ENCODE measurements at places on chromosomes 11 and 22.

DNA sequence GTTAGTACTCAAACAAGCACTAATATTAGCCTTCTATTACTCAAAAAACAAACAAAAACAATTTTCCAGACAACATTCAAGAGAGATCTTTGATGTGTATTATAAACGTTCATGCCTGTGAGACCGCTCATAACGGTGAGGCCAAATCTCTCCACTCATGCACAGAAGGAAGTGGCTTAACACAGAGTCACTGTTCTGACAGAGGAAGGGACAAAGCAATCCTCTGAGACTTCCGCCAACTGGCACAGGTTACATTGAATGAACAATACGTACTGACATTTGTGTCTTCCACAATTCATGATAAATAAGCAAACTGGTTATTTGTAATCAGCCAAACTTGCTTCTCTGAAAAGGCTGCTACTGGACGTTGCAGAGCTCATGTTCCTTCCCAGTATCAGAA lies 30.5 kb downstream of the CHKA start:
- no peak for DNase-seq

DNA sequence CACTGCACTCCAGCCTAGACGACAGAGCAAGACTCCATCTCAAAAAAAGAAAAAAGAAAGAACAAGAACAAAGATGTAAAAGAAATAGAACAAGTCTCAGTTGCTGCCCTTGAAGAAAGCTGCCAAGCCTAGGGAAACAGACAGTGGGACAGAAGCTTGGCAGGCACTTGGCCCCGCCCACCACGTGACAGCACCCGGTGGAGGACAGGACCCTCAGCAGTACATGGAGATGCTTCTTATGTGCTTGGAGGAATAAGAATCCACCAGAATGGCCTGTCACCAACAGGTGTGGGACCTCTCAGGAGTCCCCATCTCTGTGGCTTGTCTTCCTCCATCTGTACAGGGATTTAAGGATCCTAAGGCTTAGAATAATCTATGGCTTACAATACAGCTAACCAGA lies 7.6 kb upstream of the TMPRSS6 start:
- no peak for DNase-seq

DNA sequence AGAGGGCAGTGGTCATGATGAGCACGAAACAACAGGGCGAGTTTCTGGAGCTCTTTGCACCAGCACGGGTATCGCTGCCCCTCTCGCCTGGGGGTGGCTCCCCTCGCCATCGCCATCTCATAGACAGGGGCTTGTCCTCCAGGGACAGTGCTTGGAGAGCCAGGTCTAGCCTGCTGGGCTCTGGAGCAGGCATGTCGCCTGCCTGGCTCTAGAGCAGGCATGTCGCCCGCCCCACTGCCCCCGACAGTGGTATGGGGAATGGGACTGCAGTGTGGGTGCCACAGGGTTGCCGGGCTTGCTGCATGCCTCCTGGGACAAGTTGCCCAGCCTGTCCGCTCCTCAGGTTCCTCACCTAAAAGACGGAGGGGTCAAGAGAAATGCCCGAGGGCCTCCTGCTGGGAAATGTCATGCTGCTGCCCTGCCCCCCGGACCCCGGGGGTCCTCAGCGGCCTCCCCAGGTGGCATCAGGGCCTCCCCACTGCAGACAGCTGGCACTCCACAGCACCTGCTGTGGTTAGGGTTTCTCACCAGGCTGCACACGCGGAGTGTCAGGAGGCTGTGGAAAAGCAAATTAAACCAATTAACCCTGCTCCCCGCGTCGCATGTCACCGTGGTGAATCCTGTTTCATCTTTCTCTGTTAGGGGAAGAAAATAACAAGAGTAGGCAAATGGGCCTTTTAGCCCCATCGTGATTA lies 403.0 kb downstream of the TBC1D22A start:
- no peak for DNase-seq

DNA sequence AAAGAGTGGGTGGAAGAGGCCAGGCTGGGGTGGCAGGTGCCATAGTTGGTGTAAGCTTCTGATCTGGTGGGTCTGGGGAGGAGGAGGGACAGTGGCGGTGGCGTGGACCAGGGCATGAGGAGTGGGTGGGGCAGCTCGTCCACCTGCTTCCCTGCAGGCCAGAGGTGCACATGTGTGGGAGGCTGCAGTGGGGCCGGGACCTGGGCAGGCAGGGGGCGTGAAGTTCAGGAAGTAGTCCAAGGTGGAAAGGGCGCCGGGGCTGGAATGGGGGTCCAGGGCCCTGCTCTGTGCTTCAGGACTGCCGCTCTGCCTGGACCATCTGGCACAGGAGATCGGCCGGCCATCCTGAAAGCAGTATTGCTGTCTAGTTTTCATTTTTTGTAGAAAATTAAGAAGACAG lies 15.9 kb downstream of the RIBC2 start:
- no peak for DNase-seq

DNA sequence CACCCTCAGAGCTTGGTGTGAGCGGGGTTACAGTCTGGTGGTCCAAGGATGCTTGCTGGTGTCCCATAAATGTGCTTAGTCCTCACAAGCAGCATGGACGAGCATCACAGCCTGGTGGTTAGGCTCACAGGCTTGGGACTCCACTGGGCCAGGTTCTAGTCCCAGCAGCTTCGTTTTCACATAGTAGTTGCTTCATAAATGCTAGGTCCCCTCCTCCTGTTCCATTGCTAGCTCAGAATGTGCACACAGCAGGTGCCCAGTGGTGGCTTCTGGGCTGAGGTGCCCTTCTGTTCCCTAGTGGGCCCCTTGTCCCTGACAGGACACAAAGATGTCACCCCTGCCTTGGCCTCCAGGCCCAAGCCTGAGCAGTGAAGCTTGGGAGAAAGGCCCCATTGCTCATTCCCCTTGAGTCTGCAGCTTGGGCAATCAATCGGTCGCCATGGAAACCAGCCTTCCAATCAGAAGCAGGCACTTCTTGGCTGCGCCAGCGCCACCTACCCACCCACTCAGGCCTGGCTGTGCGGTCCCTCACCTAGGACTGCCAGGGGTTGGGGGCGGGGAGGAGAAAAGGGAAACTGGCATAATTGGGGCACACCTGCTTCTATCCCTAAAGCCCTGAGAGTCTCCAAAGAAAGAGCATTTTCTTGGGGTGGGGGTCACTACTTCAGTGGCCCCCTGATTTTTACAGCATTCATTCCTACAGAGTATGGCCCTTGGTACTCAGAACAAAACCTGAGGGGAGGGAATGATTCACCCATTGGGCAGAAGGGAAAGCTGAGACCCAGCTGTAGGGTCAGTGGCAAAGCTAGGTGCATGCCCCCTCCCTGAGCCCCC lies 48.1 kb downstream of the CYTH4 start:
- no peak for DNase-seq

DNA sequence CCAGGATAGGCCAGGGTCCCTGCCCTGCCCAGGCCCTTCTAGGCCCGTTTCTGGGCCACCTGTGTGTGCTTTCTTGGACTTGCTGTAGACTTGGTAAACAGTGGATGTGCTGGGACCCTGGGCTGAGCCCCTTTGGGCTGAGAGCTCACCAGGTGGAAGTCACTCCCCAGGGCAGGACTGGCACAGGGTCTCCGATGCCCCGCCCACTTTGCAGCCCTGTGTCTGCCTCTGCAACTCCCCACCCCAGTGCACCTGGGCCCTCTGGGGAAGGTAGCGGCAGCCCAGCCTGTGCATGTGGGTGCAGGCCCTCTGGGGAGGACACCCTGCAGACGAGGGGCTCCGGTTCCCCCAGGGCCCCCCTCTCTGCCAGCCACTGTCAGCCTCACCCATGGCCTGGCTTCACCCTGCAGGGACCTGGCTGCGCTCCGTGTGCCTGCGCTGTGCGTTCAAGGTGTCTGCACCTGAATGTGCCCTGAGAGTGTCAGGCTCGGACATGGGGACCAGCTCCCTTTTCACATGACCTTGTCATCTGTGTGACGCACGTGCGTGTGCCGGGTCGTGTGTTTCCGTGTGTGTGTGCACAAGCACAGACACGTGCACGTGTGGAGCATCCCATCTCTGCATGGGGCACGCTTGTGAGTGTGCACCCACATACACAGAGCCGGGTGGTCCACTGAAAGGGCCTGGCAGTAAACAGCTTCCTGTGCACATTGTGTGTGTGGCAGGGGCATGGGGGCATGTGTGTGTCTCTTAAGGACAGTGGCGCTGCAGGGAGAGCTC lies 118.5 kb downstream of the KCNQ1OT1 start:
- DNase-seq: no peak

DNA sequence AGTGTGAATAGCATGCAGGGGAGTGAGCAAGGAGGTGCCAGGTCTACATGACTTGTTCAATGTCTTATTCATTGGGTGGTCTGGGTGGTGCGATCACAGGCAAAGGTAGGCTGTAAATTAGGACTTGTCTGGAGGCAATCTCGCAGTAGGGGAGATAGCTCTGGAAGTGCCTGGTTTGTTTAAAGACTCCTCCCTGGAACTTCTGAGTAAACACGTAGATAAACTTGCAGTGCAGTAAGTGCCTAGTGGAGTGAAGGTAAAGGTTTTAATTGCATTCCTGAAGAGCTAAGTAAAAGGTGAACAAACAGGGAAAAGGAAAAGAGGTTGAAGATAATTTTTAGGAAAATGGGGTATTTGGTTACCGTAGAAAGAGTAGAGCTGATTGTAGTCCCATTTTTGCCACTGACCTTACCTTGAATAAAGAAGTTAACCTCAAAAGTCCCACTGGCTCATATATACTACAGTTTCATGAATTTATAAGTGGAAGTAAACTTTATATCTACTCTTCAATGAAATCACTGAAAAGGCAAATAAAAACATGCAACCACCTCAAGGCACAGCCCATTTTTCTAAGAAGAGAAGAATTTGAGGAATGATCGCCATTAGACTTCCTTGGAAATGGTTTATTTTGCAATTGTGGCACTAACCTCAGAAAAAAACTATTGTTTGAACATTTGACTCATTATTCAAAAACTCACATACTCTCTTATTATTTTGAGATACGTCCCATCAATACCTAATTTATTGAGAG lies 44.3 kb downstream of the AASDHPPT start:
- no peak for DNase-seq

DNA sequence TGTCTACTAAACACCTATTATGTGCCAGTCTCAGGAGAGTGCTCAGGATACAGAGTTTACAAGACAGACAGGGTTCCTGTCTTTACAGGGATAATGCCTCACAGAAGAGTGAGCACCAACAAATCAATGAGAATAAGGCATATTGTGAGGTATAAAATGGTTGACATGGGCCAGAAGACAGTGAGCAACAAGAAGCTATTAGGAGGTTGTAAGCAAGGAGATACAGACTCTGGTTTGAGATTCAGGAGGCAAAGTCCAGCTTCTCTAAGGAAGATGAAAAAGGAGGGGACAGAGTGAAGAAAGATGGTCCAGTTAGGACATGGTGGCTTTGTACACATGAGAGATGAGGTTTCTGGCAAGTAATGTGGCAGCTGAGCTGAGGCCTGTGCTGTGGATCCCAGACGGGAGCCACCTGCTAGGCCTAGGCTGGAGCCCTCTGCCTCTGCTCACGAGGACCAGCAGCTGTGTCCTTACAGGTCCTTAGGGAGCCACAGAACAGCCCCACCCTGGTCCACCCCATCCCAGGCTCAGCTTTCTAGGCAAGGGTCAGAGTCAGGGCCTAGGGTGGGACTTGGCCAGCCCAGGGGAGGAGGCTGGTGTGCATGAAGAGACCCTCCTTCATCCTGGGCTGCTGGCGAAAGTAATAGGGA lies 110.5 kb downstream of the ZNF280B start:
- no peak for DNase-seq

GRCh38 chr11:8329336-8329735 lies 65.7 kb upstream of the LMO1 start:
- no peak for DNase-seq

GRCh38 chr22:37643225-37643847 lies 3.9 kb downstream of the SH3BP1 start:
- peak; percentile 69 for DNase-seq

- no peak for DNase-seq
Observed at GRCh38 chr11:1039481-1040427, 3.2 kb upstream of the MUC6 start.

DNA sequence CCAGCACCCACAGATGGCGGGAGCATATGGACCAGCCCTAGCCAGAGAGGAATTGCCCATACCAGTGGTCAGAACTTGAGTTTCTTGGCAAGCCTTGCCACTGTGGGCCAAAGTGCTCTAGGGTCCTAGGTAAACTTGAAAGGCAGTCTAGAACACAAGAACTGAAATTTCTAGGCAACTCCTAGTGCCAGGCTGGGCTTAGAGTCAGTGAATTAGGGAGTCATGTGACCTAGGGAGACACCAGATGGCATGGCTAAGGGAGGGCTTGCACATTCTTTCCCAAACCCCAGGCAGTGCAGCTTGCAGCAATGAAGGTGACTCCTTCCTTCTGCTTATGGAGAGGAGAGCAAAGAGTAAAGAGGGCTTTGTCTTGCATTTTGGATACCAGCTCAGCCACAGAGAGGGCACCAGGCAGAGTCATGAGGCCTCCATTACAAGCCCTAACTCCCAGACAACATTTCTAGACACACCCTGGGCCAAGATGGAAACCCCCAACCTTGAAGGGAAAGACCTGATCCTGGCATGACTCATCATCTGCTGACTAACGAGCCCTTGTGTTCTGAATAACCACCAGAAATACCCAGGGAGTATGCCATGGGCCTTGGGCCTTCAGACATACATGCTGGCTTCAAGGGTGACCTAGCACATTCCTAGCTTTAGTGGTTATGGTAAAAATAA lies 19.2 kb upstream of the OR56A3 start:
- DNase-seq: no peak

DNA sequence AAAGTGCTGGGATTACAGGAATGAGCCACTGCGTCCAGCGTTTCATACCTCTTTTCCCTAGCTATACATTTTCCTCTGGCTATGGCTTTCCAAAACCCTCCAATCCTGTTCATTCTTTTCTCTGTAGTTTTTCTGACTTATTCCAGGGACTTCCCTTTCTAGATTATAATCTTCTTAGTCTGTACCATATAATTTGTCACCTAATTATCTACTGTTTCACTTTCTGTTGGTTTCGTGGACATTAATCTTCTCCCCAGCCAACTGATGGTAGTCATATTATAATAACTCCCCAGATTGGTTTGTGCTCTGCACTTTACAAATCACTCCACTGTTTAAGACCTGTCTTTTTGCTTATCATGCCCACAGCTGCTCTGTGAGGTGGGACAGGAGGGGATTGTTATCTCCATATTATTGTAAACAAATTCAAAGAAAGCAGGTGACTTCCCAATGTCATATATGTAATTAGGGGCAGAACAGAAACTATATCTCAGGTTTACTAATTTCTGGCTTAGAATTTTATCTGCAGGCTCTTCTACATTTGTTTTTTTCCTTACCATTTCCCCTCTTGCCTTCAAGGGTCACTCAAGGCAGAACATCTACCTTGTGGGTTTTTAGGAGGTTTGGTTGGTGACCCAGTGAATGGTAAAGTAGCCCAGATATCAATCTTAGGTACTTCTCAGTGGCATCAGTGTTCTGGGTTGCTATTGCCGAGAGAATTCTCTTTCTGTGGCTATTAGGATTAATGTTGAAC lies 23.9 kb downstream of the STIM1 start:
- DNase-seq: no peak

GRCh38 chr11:86523738-86524619 lies 148.4 kb downstream of the ME3 start:
- DNase-seq: no peak

DNA sequence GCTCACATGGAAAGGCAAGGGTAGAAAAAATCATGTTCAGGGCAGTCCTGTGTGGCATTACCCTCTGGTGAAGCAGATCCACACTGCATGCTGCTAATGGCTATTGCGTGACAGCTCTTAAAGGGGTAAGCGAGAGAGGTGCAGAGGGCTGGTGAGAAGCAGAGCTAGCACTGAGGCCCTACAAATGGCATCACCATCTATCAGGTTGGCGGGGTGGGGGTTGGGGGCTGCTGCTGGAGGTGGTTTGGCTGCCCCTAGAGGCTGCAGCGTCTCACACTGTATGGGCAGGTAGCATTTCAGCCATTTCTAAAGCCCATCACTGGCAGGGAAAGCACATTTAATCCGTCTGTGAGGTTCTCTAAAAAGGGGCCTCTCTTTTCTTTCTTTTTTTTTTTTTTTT lies 16.9 kb upstream of the TMA7B start:
- no peak for DNase-seq

- DNase-seq: no peak
Observed at GRCh38 chr11:35583126-35583525, 35.1 kb upstream of the FJX1 start.
